ENCODE measurements at places on chromosomes 13 and 19. TPM values are rescaled to one million over a fixed set of nuclear protein-coding genes. Genes with fewer than 3 reads are reported as not detected.
A peak's percentile ranks its signal among the peaks of the same experiment; 100 is the strongest.

RAB20 gene
- 41.1 TPM for total RNA-seq

ZNF850 gene
- 4.1 TPM for total RNA-seq

ZNF493 gene
- total RNA-seq, result 31.6 TPM

- no peak for DNase-seq
Observed at GRCh38 chr13:113551081-113552000, 33.2 kb upstream of the TFDP1 start.

- peak; percentile 15 for DNase-seq
Observed at GRCh38 chr13:27476943-27477703, 26.8 kb upstream of the MTIF3 start.

- DNase-seq, result no peak
Observed at GRCh38 chr19:41426116-41426841, 895 bp downstream of the B3GNT8 start.

DNA sequence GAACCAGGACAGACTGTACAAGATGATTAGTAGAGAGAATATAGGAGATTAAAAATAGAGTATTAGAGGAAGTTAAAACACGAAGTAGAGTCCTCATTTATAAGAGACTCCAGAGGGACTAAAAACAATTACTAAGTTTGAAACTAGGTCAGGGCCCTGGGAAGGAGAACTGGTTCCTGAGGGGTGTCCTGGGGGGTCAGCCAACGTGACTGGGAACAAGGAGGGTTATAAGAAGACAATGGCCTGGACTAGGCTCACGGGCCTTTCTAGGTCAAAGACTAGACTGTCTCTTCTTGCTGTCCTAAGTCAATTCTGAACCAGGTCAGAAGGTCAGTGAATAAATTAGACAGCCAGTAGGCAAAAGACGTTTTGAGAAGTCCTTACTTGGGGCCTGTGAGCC lies 165.3 kb downstream of the IER2 start:
- no peak for DNase-seq

- no peak for DNase-seq
Observed at GRCh38 chr13:104577071-104577815, 1511.0 kb upstream of the SLC10A2 start.

GRCh38 chr13:78326633-78327032 lies 276.7 kb downstream of the POU4F1 start:
- DNase-seq, result no peak

GRCh38 chr19:43782311-43782660 lies 1.5 kb upstream of the KCNN4 start:
- DNase-seq, result no peak

DNA sequence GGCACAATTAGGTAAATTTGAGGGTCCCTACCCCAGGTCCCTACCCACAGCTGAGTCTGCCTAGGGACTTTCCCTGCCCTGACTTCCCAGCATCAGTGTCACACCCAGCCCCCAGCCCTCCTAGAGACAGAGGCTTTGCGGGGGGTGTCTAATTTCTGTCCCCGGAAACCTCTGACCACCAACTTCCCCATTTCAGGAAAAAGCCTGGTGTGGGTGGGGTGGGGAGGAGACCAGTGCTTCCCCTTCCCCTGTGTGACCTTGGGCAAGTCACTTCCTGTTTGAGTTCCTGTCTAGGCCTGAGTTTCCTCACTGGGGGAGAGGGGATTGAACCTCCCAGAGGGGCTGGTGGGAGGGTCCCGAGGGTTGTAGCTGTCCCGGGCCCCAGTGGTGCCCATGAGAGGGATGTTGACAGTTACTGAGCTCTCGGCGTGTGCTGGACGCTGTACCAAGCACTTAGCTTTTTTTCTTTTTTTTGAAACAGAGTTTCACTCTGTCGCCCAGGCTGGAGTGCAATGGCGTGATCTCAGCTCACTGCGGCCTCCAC lies 7.9 kb downstream of the VASP start:
- no peak for DNase-seq

- DNase-seq, result peak; percentile 82
Observed at GRCh38 chr19:41263042-41263849, 926 bp upstream of the HNRNPUL1 start.

DNA sequence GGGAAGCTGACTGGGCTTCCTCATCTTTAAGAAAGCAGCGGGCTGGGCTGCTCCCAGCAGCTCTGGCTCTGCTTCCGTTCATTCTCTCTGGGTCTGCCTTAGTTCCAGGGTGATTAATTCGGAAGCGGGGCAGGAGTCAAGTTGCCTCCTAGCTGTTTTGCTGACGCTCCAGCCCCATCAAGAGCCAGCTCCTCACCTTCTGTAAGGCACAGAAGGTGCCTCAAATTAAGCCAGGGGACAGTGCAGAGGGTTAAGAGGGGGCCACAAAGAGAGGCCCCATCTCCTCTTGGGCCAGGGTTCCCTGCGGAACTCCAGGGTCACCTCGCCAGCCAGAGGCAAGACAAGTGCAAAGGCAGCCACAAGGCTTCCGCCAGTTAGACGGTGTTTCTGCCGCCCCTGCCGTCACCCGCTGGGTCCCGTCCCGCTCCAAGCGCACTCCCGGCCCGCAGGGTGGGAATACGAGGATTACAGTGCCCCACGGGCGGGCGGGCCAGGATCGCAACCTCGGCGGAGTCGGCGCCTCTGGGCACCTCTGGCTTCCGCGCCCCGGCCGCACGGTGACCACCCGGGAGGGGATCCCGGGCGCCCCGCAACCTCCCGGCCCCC lies 508 bp downstream of the SLC15A1 start:
- no peak for DNase-seq

Measured in mucosa of gallbladder (tissue), 1 donor.